NCI-H748 treated with DMSO at 0.1 percent for 48 hours (cell line): ENCODE measurements at places on chromosomes 13 and 19.
A peak's percentile ranks its signal among the peaks of the same experiment; 100 is the strongest.

DNA sequence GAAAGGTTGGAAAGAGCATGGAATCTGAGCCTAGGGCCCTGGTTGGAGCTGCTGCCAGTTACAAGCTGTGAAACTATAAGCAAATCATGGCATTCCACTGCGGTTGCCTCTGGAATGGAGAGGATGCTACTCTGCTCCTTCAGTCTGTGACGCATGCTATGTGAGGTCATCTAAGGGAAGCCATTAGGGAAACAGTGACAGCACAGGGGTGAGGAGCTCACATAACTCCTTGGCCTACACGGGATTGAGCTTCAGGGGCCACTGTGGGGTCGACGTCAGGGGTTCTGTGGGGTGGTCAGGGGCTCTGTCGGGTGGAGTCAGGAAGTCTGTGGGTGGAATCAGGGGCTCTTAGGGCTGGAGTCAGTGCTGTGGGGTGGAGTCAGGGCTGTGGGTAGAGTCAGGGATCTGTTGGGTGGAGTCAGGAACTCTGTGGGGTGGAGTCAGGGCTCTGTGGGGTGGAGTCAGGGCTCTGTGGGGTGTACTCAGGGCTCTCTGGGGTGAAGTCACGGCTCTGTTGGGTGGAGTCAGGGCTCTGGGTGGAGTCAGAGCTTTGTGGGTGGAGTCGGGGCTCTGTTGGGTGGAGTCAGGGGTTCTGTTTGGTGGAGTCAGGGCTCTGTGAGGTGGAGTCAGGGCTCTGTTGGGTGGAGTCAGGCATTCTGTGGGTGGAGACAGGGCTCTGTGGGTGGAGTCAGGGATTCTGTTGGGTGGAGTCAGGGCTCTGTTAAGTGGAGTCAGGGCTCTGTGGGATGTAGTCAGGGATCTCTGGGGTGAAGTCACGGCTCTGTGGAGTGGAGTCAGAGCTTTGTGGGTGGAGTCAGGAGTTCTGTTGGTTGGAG, 35.8 kb upstream of the MEDAG start:
- DNase-seq: no peak

GRCh38 chr19:33434886-33435705, 61.6 kb downstream of the CEBPG start:
- DNase-seq: no peak

DNA sequence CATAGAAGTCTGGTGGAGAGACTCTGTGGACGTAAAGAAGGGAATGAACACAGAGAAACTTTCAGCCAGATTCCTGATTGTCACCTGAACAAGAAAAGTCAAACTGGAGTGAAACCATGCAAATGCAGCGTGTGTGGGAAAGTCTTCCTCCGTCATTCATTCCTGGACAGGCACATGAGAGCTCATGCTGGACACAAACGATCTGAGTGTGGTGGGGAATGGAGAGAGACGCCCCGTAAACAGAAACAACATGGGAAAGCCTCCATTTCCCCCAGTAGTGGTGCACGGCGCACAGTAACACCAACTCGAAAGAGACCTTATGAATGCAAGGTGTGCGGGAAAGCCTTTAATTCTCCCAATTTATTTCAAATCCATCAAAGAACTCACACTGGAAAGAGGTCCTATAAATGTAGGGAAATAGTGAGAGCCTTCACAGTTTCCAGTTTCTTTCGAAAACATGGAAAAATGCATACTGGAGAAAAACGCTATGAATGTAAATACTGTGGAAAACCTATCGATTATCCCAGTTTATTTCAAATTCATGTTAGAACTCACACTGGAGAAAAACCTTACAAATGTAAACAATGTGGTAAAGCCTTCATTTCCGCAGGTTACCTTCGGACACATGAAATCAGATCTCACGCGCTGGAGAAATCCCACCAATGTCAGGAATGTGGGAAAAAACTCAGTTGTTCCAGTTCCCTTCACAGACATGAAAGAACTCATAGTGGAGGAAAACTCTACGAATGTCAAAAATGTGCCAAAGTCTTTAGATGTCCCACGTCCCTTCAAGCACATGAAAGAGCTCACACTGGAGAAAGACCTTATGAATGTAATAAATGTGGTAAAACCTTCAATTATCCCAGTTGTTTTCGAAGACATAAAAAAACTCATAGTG, 10.8 kb downstream of the ZNF101 start:
- DNase-seq: no peak

- DNase-seq: peak; percentile 81
These were observed 469.4 kb downstream of the KLF12 start for GRCh38 chr13:73664851-73665250.

DNA sequence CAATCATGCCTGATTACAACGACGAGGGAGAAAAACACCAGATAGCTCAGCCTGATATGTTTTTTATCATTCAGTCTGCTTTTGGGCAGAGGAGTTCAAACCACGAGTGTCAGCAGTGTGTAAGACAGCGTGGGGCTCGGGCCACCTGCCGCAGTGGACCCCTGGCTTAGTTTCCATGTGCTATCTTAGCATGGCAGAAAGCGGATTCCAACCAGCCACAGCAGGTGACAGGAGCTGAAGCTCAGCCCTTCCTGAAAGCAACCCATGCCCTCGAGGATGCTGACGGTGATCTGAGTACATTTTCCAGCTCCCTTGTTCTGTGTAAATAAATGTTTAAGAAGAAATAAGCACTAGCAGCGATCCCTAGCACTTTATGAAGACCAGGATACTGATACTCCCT, 32.2 kb upstream of the MBNL2 start:
- DNase-seq: no peak

- no peak for DNase-seq
These were observed 305.6 kb upstream of the TMTC4 start for GRCh38 chr13:100980171-100980570.

DNA sequence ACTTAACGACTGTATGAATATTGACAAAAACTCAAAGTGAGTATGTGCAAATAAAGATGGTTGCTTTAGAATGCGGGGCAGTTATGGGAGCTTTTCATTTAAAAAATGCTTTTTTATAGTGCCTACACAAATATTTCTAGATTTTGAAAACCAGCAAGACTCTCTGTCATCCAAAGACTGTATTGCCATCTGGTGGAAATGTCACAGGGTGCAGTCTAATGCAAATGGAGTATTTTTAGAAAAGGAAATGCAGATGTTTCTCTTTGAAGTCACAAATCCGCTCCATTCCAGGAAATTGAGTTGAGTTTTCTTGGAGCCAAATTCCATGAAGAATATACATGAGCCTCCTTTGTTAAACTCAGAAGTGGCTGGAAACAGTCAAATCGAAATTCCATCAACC, 2.3 kb upstream of the C1QTNF9B start:
- DNase-seq: peak; percentile 45

DNA sequence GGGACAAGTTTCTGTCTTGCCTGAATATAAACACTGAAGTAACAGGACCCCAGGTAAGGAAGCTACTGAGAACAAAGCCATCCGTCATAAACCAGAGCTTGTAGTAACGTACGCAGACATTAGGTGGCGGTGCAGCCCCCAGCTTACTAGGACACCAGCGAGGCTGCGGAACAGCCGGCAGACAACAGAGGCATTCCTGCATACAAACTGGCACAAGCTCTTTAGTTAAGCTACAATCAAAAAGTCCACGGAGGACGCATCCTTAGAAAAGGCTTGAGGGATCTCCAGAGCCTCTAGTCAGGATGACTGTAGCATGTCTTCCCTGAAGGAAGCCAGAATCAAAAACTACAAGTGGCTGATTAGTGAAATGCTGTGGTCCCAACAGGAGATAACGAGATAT, 26.2 kb downstream of the ZNF160 start:
- DNase-seq: no peak

DNA sequence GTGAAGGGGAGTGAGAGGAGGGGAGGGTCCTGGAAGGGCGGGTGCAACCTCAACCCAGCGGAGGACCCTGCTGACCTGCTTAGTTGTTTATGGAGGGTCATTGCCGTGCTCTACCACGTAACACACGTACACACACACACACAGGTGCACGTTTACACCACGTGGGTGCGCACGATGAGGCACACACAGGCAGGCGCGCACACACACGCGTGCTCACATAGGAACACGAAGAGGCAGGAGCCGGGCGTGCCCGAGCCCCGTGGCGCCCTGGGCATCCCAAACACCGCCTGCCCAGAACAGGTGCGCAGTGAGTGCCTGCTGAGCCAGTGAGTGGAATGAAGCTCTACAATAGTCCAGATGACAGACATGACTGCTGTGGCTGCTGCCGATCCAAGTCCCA, 11.2 kb upstream of the MADCAM1 start:
- DNase-seq: no peak

GRCh38 chr13:113105921-113106452, 396 bp downstream of the F7 start:
- DNase-seq: no peak

DNA sequence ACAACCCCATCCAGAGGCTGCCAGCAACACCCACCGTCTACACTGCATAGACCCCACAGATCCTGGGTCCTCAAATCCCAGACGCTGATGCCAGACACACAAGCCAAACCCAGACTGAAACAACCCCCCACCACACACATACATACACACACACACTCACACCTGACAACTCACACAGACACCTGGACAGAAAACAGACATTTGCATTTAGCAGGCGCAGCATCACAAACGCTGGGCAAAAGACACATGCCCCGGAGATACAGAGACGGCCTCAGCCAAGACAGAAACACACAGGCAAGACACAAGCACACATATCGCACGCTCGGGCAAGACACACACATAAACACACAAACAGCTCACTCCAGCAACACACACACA, 1.3 kb downstream of the BBC3 start:
- DNase-seq: no peak
